NCI-H1930 (cell line): ENCODE measurements at places on chromosomes 3 and 15.

- DNase-seq: no peak
Measured at GRCh38 chr3:121630355-121630754, 30.3 kb downstream of the HCLS1 start.

DNA sequence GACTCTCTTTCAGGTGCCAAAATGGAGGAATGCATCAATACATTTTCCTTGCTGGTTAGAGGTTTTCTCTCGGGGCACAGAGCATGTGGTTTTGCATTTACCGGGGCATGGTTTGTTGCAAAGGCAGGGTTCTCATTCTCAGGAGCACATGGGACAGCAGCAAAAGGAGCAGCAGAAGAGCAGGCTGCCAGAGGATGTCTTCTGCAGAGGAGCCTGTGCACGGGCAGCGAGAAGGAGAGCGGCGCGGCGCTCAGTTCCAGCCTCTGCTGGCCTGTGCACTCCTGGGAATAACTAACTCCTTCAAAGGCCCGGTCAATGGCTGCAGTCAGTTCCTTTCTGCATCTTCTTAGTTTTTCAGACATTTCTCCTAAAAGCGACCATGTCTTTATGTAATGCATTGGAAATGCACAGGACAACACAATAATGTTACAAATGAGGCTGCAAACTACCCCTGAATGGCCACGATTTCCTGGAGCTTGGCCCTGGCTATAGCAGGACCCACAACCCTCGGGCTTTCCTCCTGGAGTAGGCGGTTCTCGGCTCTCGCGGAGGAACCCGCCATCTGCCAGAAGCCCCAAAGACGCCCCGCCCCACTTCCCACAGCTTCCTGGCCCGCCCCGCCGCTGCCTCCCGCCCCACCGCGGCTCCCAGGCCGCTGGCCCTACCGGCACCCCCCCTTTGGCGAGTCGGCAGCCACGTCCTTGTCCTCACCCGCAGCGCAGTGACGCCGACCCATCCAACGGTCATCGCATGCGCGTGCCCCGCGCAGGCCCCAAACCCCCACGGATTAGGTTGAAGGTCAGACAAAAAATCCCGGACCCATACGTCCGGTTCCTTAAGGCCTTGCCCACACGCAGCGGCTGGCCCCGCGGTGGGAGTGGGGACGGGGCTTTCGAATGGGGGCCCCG, at the start of gene C3orf62:
Gene C3orf62 (minus strand): TSS at position 758 of the 908 bp plus-strand sequence. CDS start 360 bp downstream, at position 398.
- no peak for DNase-seq

DNA sequence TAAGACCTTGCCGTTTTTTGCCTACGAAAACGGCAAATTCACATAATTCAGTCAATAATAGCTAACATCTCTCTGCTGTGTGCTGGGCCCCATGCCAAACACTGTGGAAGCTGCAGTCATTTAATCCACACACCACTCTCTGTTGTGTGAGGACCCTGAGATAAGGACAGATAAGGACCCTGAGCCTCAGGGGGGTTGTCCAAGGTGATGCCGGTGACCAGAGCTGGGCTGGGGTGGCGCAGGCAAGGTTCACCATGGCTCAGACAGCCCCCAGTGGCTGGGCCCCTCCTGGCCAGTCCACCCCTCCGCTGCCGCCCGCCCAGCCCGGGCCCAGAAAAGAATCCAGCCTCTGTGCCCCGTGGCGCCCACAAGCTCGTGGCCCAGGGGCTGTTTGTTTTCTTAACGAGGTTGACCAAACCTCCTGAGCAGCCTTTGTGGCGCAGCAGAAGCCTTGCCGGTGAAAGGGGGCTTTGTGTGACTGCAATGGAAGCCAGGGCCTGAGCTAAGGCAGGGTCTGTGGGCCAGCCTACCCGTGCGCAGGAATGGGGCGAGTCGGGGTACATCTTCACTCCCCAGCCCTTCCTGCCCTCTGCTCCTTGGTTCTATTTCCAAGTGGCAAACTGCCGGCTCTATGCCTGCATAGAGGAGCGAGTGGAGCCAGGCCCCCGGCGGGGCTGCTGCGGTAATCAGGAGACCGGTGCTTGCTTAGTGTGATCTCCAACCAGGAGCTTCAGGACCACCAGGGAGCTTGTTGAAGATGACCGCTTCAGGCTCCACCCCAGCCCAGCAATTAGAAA, 4.4 kb upstream of the SNX22 start:
- no peak for DNase-seq

DNA sequence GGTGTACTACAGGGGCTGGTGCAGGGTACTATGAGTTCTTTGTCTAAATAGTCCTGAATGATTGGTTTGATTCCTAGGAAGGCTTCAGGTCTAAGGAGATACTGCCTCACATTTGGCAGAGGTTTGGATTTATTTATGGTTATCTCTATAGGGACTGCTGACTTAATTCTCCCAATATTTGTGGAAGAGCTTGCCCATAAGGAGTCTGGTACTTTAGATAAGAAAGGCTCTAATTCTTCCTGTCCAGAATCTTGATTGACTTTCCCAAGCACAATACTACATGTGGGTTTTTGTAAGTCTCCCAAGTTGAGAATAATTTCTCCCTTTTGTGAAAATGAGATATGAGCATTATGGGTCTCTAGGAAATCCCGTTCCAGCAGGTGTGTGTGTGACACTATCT, 36.7 kb upstream of the AP4E1 start:
- no peak for DNase-seq

- no peak for DNase-seq
Measured at GRCh38 chr3:70580021-70580420, 267.6 kb upstream of the MDFIC2 start.

- DNase-seq: no peak
Measured at GRCh38 chr3:150870406-150870805, 34.8 kb downstream of the MINDY4B start.

GRCh38 chr15:80855206-80855605, 76.0 kb downstream of the CEMIP start:
- no peak for DNase-seq

- DNase-seq: no peak
Measured at GRCh38 chr3:33383951-33384350, 56.3 kb downstream of the UBP1 start.

DNA sequence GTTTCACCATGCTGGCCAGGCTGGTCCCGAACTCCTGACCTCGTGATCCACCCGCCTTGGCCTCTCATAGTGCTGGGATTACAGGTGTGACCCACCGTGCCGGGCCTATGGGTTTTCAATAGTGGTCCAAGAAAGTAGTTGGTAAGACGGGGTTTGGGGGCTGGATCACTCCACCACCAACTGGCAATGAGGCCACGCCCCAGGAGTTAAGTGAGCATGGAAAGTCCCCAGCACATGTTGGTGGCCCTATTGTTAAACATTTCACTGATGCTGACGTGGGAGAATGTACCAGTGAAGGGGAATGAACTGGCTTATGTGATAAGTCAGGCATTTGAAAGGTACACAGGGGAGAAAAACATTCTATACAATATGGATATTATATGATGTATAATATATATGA, 80.4 kb downstream of the CHRD start:
- DNase-seq: no peak

- DNase-seq: no peak
Measured at GRCh38 chr15:48479751-48480150, 148.5 kb downstream of the DUT start.

GRCh38 chr3:69012800-69013252, 658 bp downstream of the EOGT start:
- DNase-seq: no peak

DNA sequence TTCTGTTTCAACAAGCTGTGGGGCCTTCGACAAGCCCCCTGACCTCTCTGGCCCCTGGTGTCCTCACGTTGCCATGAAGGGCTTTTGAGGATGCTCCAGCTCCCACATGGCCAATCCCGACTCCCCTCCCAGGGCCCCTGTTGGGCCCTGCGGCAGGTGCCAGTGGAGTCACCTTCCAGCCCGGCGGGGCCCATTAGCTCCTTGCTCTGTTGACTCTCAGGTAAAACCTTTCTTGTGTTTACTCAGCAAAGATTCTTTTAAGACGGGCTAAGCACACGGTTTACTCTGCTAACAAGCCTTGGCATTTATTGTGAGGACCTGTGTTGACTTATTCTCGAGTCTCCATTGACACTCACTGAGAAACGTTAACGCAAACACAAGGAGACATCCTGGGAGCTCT, 15.0 kb downstream of the RPLP1 start:
- no peak for DNase-seq

DNA sequence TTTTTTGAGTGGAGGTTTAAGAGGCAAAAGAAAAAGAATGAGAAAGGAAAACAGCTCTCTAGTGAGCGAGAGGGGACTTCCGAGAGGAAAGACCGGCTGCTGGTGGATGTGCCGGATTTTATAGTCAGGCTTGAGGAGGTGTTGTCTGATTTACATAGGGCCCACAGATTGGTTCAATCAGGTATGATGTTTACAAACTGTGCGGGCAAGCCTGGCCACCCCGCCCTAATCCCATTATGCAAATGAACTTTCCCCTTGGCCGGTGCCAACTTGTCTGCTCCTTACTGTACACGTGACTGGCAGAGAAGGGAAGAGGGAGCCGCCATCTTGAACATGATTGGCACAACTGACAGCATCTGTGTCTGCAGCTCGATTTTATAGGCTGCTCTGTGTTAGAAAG, 44.7 kb downstream of the FAM43A start:
- peak; percentile 5 for DNase-seq

- no peak for DNase-seq
Measured at GRCh38 chr15:41561777-41562145, 2.7 kb downstream of the TYRO3 start.

- no peak for DNase-seq
Measured at GRCh38 chr3:165128544-165128943, 50.2 kb upstream of the SI start.

DNA sequence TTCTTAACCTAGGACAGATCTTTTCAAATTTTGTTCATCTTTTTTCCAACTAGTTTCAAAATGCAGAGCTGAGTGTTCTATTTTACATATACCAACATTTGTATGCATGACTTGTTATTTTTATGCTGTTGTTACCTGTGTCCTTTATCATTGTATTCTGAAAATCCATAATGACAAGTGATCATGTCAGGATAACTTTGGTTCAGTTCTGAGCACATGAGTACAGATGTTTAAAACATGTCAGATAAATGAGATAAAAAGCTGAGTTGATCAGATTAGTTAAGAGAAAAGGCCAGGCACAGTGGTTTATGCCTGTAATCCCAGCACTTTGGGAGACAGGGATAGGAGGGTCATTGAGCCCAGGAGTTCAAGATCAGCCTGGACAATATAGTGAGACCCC, 204.9 kb downstream of the SSR3 start:
- DNase-seq: no peak

- DNase-seq: no peak
Measured at GRCh38 chr3:60955034-60955433, 296.2 kb downstream of the FHIT start.

DNA sequence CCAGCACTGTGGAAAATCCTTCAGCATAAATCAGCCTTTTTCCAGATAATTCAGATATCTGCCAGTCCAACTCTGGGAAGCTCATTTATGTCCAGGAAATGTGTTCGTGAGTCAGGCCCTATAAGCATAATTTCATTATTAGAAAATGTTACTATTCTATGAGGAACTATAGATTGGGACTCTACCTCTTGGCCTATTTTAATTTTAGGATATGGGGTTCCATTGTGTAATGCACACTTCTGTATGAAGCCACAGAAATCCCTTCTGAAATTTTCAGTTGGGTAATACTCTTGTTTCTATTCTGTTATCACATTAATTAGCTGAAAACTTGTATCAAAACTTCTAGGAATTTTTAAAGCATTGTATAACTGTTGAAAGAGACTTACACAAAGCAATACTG, 43.9 kb upstream of the IL12A start:
- DNase-seq: no peak

DNA sequence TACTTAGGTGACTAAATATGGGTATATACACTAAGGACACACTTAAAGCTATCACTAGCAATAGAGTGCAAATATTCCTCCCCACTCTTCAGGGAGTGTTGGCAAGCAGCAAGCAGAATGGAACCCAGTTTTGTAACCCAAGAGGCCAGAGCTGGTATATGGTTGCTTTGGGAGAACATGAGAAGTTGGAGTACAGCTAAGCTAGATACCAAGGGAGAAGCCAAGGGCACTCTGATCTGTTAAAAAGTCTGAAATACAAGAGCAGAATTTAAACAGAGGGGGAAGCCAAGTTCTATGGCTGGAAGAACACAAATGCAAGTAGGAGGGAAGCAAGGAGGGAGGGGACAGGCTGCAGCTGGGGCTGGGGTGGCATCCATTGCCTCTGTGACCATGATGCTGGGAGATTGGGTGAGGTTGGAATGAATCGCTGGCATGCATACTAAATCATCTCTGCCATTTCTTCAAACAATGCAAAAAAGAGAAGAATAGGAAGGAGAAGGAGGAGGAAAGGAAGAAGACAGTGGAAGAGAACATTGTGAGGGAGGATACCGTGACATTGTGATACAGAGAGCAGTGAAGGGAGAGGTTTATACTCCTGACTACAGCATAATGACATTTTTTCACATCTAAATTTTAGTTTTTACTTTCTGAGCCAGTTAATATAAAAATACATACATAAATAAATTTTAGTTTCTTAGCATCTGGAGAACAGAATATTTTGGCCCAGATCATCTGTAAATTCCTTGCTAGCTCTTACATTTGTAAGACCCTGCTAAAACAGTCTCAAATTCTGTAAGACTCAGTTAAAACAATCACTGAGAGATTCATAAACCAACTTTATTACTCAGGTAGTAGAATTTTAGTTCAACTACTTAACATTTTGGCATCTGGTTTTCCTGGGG, 9.0 kb upstream of the ANXA2 start:
- DNase-seq: no peak

DNA sequence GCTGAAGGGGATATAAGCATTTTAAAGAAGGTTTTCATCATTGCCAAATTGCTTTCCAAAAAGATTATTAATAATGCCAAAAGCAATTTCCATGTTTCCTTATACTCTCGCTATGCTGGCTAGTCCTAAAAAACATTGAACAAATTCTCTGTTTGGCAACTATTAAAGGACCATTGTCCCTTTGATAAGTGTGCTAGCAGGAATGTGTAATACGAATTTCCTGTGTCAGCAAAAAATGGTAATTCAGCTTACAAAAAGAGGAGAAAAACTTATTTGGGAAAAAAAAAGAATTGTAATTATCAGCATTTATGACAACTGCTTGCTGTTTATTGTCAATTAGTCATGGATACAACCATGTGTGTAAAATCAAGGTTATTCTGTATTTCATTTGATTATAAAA, 138.6 kb downstream of the TBL1XR1 start:
- DNase-seq: no peak

- no peak for DNase-seq
Measured at GRCh38 chr3:24493746-24494617, 668 bp downstream of the THRB start.

- no peak for DNase-seq
Measured at GRCh38 chr3:14730703-14731382, 55.9 kb downstream of the C3orf20 start.

GRCh38 chr3:78728406-78729145, 1039.2 kb downstream of the ROBO1 start:
- DNase-seq: peak; percentile 93

GRCh38 chr3:38519000-38519399, 22.9 kb downstream of the EXOG start:
- no peak for DNase-seq

DNA sequence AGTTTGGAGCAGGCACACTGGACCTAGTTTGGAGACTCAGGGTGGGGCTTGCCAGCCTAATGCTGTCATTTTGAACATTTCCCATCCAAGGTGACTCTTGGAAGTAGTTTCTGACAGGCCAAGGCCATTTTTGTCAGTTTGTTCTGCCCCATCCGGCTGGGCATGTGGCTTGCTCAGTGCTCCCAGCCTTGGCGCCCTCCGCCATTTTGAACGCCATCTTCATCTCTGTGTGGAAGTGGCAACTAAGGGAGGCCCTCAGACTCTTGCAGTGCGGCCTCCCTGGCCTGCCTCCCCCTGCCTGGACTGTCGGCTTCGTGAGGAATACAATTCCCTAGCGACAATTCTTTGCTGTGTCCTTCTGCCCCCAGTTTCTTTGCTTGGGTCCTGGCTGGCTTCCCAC, 150.6 kb upstream of the RGMA start:
- no peak for DNase-seq
